ENCODE measurements at places on chromosomes 6 and 20.
A peak's percentile ranks its signal among the peaks of the same experiment; 100 is the strongest.

DNA sequence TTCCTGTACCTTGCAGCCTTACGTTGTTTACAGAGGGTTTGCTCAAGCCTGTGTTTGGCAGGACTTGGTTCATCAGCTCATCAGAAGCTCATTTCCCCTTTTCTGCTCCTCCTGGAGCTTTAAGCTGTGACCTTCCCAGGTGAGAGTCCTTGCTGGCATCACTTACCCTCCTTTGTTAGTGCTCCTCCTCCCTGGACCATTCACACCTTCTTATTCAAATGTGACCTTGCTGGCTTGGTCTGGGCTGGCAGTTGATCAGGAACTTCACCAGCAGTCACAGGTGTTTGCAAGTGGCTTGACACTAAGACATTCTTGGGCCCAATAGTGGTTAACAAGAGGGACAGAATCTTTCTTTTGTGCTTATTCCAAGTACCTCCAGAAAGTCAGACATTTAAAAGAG, 148.8 kb downstream of the C6orf58 start:
- DNase-seq = no peak

GRCh38 chr6:93701526-93701925, 282.2 kb upstream of the EPHA7 start:
- no peak for DNase-seq

DNA sequence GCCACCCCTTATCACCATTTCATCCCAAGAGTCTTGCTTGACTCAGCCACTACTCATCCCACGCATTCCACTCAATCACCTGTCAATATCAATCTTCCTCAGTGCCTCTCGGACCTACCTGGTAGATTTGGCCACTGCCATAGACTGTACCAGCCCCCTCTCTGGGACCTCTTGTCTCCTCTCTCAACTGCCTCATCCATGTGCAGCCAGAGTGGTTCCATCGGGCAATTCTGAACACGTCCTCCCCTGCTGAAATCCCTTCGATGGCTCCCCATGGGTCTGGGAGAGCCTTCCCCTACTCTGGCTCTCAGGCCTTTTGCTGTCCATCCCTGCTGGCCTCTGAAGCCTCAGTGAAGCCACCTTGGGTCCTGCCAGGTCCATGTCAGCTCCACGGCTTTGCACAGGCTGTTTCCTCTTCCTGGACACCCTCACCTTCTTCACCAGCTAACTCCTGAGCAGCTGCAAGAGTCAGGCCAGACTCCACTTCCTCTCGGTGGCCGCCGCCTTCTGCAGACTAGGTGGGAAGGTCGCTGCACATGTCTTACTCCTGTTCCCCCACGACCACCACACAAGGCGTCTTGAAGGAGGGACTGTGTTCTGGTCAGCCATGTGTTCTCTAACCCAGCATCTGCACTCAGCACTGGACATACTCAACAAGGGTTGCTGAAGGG, 120.4 kb downstream of the TOX2 start:
- DNase-seq = no peak

- no peak for DNase-seq
These were observed 37.6 kb upstream of the PLCB1 start for GRCh38 chr20:8094415-8094818.

DNA sequence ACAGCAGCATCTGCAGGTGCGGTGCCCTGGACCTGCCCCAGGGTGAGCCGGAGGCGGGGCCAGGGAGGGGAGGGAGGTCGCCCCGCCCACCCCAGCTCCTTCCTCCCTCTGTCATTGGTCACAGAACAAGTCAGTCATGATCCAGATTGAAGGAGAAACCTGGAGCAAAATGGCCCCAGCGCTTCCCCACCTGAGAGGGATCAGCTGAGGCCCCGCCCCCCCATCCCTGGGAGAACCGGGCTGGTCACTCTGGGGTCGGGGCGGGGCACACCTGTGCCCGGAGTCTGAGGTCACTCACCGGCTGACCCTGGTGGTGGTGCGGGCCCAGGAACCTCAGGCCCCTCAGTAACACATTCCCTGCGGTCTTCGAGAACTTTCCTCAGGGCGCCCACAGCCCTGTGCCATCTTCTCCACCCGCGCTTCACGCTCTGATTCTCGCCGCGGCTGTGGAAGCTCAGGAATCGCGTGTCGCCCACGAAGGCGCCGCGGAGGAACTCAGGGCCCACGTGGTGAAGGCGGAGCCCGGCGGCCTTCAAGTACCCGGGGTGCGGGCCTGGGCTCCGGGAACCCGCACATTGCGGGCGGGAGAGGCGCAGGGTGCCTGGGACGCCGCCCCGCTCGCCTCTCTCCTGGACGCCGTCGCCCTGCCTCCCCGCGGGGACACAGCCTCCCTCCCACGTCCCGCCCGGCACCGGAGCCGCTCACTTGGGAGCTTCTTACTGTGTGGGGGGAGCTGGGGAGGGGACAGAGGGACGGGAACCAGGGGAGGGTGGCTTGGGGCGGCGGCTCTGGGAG, 36.4 kb upstream of the HLA-C start:
- DNase-seq = peak; percentile 54

DNA sequence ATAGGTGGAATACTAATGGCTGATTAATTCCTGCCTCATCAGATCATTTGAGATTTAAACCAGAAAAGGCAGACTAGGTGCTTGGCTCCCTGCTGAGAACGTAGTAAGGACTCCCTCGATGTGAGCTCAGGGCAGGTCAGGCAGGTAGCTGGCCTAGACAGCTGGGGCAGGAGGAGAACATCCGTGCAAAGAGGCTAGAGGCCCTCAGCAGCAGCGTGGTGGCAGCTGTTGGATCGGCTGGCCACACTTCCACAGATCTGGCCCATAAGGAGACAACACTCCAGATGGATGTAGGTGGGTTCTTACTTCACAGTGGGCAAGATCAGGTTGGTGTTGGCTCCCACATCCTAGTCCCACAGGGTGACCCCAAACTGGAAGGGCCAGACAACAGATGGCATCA, 38.5 kb downstream of the EYA2 start:
- no peak for DNase-seq

DNA sequence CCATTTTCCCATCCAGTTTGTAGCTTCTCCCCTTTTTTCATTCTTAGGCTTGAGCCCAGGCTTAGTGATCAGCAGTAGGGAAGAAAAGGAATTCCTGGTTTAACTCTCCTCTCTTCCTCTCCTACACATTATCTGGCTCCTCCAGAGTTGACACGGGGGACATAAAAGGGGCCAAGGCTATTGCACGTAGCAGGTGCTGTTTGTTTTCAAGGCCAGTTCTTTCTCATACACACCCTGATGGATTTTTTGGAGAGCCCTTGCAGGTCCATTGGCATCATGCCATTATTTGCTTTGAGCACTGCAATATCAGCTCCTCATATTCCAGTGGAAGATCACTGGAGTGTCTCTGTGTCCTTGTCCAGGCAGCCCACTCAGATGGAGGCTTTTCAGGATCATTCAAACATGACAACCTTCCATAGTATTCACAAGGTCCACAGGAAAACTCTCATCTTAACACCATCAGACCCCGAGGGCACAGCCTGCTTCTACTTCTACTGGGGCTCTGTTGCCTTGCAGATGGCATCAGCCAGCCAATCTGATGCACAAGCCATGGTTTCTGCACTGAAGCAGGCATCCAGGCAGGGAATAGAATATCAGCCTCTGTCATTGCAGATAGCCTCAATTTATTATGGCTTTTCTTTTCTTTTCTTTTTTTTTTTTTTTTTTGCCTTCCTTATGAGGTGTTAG, 18.8 kb downstream of the PLCB4 start:
- no peak for DNase-seq

GRCh38 chr20:47719625-47720024, 65.7 kb downstream of the SULF2 start:
- DNase-seq = no peak

DNA sequence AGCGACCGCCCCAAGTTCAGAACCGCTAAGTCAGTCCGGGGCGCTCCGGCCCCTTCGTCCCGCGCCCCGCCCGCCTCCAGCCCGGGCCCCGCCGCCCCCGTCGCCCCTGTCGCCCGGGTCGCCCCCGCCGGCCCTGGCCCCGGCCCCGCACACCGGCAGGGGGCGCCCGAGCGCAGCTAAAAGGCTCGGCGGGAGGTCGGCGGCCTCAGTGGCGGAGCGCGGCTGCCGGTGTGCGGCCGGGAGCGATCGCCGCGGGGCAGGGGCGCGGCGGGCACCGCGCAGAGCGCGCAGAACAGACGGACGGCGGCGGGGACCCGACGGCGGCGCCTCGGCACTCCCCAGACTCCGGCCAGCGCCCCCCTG, at the start of gene FNDC1:
Gene FNDC1, plus strand, starts transcription at position 208 of the 363 bp plus-strand sequence. CDS start 197 bp downstream, outside the sequence.
- DNase-seq = no peak

DNA sequence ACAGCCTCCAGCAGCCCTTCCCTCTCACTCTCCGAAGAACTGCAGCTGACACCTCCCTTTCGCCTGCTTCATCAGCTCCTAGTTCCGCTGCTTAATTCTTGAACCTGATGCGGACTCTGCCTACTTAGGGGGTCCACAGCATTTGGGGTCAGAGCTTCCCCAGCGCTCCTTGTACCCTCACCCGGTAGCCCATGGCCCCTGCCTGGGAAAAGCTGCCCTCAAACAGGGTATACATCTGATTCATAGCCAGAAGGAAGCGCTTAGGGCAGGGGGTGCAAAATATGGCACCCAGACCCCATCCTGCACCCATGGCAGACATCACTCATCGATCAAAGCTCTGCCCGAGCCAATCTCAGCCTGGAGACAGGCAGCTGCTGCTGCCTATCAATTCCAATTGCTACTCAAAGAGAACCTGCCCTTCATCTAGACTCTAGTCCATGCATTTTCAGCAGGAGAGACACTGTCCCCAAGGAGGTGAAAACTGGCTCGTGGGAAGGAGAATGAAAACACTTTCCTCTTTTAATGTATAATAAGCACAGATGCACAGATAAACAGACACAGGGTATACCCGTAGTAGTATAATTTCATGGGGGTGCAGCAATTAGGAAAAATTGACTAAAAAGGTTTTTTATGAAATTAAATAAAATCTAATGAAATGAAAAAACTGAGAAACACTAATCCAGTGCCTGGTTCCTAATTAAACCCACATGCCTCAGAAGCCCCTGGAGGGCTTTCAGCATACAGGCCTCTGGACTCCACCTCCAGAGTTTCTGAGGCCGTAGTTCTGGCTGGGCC, 194.8 kb downstream of the PREX1 start:
- DNase-seq = no peak

DNA sequence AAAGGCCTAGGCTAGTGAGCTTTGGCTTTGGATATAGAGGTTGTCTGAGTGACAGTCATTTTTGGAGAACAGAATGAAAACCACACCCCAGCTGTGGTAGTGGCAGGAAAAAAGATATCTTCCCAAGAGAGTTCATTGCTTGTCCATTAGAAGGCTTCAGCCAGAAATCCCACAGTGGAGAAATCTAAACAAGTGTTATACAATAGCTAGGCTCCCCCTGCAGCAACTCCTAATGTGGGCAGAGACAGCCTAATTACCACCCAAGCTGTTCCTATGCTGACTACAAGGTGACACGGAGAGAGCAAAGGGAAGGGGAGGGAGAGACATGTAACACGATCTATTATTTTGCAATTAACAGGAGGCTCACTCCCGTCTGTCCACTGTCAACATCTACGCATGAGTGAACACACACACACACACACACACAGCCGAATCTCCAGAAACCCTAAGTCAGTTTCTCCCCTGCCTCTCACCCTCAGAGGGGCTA, 147.5 kb upstream of the TCF21 start:
- no peak for DNase-seq

DNA sequence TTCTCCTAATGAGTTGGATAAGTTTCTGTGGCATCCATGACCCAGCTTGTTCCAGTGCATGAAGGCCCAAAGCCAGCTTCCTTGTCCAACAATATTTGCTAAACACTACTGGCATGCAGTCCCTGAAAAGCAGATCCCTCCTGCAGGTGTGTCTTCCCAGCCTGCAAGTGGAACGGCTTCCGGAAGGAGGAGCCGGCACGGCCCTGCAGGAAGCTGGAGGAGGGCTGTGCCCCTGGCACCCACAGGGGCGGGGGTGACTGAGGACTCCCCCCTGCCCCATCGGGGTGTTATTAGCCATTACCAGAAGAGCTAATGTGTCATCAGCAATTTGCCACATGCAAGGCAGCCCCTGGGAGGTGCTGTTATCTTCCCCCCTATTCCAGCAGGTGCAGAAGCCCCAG, 27.4 kb downstream of the NPEPL1 start:
- DNase-seq = no peak

GRCh38 chr6:4327841-4328240, 192.5 kb upstream of the ECI2 start:
- no peak for DNase-seq

- no peak for DNase-seq
These were observed 164.1 kb upstream of the SGK1 start for GRCh38 chr6:134481966-134482365.

GRCh38 chr6:90428514-90428913, 131.9 kb upstream of the BACH2 start:
- no peak for DNase-seq

GRCh38 chr20:1338096-1338495, 9.2 kb upstream of the SDCBP2 start:
- no peak for DNase-seq
